ENCODE measurements at places on chromosomes 11 and 22.

DNA sequence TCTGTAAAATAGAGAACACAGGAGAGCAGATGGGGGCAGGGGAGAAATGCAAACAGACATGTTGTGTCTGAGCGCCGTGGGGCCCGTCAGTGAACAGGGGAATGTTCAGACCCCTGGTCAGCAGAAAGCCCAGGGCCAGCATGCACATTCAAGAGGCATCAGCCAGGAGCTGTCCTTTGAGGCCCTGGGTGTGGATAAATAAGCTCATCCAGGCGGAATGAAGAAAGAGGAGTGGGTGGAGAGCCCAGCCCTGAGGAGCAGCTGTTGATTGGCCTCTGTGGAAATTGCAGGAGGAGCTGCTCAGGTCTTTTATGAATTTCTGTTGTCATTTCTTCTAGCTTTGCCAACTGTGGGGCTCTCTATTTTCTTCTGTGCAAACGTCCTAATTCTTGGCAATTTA, 49.7 kb upstream of the CECR2 start:
- no peak for DNase-seq

DNA sequence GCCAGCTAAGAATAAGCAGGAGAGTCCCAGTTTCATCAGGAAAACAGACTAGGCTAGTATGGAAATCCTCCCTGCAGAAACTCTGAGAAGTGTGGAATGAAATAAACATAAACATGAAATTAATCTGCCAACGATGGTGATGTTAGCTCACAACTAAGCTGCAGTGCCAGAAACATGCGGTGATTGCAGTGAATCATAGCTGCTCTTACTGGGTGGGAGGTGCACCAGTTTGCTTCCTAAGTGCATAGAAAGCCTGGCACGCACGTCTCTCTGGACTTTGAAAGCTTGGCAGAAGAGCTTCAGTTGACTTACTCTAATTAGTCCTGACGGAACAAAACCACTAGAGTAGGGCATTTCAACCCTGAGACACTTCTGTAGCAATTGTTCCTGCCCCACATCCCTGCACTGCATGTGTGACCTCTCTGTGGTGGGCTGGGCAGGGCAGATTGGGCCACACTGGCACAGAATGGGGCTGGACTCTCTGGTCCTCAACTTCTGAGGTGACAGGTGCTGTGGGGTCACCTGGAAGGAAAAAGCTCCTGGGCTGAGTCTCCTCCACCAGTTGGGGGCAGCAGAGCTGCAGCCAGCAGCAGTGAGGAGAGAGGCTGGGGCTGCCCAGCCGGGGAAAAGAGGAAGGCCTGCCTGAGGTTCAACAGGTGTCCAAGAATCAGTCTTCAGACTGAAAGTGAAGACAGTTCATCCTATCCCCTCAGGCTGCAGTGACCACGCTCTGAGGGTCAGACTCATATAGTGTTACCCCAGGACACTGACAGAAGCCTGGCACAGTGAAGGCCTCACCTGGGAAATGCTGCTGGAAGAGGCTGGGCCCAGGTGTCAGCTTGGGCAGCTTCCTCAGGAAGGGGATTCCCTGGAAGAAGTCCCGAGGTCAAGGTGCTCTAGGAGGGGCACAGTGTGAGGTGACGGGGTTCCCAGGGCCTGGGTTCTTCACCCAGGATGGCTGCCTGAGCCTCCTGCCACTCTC, 40.5 kb downstream of the GGTLC2 start:
- DNase-seq: no peak

DNA sequence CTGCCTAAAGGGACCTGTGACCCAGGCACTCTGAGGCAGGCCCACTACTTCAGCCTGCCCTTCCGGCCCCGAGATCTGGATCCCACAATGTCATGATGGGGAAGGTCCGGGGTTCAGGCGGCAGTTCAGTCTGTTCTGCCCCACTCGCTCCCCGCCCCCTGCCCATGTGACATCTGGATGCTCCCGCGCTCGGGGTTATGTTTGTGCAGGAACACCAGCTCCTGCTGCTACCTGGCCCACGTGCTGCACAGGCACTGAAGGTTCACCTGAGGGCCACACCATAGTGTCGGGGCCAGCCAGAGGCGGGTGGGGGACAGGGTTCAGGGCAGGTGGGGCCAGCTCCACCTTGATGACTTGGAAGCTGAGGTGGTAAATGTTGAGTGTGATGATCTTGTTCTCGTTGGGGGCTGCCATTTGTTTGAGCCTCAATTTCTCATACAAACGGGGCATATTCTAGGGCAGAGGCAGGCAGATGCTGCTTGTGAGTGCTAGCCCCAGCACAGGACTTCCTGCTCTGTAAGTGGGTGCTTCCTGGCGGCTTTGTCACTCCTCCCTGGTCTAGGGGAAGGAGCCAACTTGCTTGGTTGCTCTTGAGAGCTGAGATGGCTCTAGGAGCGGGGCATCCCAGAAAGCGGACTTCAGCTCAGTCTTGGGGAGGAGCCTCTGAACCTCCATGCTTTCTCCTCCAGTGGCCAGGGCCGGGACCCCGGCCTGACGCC, 4.4 kb upstream of the SIPA1 start:
- DNase-seq: no peak

GRCh38 chr11:3245071-3245470, 12.9 kb upstream of the MRGPRE start:
- no peak for DNase-seq

DNA sequence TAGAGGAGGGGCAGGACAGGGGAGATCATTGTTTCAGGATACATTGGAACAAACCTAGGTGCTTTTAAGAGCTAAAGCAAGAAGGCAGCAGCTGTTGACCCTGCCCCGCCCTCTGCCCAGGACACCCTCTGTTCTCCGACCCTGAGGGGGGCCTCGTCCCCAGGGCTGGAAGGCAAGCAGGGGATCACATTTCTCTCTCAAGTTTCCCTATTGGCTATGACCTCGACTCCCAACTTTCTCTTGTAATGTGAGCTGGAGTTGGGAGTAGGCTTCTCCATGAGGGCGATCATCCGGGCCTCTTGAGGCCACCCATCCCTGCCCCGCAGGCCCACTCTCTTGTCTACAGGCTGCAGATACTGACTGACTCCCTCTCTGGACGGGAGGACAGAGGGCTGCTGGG, 37.7 kb downstream of the DSCAML1 start:
- no peak for DNase-seq

- no peak for DNase-seq
Observed at GRCh38 chr11:57288771-57289579, 35.8 kb downstream of the TNKS1BP1 start.

- no peak for DNase-seq
Observed at GRCh38 chr22:49489821-49490220, 337.9 kb downstream of the BRD1 start.

Data from activated CD8-positive, alpha-beta memory T cell treated with anti-CD3 and anti-CD28 coated beads, Interleukin-2, amount 50 U/mL, for 48 hours (primary cell).